ENCODE measurements at places on chromosomes 1 and 21.

GRCh38 chr1:243447844-243448243 lies 192.0 kb downstream of the SDCCAG8 start:
- no peak for DNase-seq

DNA sequence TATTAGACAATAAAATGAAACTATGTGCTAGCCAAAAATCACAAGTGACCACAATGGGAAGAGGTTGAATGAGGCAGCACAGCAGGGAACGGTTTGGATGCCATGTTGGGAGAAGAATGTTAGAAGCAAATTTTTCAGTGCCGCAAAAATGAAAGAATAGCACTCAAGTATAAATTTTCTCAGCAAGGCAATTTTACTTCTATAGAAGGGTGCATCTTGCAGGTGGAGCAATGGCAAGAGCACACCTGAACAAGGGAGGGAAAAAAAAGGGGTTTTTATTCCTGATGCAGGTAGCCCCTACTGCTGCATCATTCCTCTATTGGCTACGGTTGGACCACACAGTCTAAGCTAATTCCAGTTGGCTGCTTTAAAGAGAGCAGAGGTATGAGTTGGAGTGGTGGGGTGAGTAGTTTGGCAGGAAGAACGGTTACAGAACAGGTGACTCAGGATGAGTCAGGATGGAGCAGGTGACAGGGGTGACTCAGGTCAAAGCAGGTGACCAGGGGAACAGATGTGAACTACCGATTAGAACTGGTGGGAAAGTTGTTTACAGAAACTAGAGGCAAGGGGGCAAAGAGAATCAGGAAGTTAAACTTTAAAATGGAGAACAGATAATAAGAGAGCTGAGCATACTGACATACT lies 301.1 kb upstream of the NRIP1 start:
- no peak for DNase-seq

- no peak for DNase-seq
Observed at GRCh38 chr1:235052067-235053008, 76.3 kb downstream of the TOMM20 start.

GRCh38 chr1:201126832-201127754 lies at the start of gene ASCL5:
TSS of gene ASCL5 (minus strand) at chr1:201127184. CDS start at chr1:201115372, 11,812 bp downstream.
- no peak for DNase-seq

- no peak for DNase-seq
Observed at GRCh38 chr1:167510244-167510643, 8.1 kb downstream of the CD247 start.

DNA sequence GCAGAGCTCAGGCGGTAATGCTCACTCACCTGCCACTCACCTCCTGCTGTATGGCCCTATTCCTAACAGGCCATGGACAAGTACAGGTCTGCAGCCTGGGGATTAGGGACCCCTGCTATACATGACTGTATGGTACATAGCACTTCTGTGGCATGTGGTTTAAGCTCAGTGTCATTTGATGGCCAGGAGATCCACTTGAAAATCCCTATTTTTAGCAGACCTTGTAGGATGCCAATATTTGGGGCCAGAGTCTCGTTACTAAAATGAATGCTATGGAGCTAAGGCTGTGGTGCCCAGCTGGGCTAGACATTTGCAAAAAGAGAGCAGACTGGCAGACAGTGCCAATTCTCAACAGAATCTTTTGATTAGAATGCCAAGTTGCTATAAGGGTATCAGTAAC lies 1.7 kb upstream of the ANGPTL7 start:
- no peak for DNase-seq

- DNase-seq, result no peak
Observed at GRCh38 chr1:168535536-168535935, 8.3 kb downstream of the XCL2 start.

GRCh38 chr1:116288201-116288598 lies 84.8 kb upstream of the ATP1A1 start:
- no peak for DNase-seq

GRCh38 chr1:236416165-236416564 lies 22.1 kb downstream of the EDARADD start:
- peak; percentile 20 for DNase-seq

All from NCI-H2081 (cell line).